ENCODE measurements at places on chromosomes 3 and 15.
A peak's percentile ranks its signal among the peaks of the same experiment; 100 is the strongest.

- no peak for DNase-seq
These were observed 53.7 kb downstream of the SCN11A start for GRCh38 chr3:38998086-38998485.

DNA sequence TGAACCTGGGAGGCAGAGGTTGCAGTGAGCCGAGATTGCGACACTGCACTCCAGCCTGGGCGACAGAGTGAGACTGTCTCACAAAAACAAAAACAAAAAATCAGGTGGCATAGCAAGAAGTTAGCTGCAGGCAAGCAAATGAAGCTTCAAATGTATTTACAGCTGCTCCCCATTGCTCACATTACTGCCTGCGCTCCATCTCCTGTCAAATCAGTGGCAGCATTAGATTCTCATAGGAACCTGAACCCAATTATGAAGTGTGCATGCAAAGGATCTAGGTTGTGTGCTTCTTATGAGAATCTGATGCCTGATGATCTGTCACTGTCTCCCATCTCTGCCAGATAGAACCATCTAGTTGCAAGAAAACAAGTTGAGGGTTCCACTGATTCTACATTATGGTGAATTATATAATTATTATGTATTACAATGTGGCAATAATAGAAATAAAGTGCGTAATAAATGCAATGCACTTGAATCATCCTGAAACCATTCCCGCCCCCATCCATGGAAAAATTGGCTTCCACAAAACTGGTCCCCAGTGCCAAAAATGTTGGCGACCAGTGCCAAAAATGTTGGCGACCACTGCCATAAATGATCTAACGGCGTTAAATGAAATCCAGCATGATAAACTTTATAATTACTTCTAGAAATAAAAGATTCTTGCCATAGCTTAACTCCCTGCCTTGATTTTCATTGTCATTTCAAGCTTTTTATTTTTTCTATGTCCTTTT, 616.7 kb upstream of the NAALADL2 start:
- DNase-seq, result no peak

- no peak for DNase-seq
These were observed 4.8 kb downstream of the GPR15 start for GRCh38 chr3:98536456-98537017.

DNA sequence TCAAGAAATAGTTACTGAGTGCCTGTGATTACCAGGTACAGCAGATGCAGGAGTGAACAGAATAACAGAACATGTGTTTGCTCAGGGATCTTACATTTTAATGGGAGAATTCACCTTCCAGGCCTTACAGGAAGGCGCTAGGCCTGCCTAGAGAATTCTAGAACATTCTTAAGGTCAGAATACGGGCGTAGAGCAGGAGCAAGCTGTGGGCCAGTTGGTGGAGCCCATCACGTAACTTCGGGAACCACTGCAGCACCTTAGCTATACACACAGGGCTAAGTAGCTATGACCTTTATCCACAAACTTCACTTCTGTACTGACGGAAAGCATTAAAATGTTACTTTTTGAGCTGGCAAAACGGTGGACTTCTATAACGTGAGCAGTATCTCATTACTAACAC, 743 bp upstream of the DAZL start:
- no peak for DNase-seq

DNA sequence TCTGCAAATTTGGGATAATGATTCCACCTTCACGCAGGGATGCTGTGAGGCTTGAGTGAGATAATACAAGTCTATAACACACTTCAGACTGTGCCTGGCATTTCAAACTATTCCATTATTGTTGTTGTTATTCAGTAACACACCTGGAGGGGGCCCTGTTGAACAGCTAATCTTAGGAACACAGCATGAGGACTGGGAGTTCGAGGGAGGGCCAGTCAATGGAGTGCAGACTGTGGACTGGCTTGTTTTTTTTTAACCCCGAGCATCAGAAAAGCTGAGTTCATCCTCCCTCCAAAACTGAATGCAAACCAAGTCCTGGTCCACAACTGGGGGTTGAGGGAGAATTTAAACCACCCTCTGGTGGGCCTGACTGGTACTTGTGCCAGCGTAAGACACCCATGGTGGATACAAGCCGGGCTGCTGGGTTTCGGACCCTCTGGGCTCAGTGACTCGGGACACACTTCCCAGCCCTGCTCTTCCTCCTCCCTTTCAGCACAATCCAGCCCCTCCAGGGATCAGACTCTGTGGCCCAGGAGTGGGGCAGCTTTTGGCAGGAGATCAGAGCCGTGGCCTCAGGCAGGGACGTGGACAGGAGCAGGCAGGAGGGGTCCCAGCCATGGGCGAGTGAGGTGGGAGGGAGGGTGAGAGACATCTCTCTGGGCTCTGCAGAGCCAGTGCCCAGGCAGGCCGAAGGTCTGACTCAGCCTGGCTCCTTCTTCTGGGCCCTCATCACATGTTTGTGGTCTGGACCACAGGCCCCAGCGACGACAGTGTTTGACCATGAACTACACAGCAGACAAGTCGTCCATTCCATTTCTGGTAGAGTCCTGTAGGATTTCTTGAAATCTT, 36.3 kb upstream of the MEX3B start:
- no peak for DNase-seq

- no peak for DNase-seq
These were observed 735 bp downstream of the STIMATE start for GRCh38 chr3:52896613-52897012.

GRCh38 chr3:65939801-65940246, 98.9 kb downstream of the MAGI1 start:
- DNase-seq, result no peak

DNA sequence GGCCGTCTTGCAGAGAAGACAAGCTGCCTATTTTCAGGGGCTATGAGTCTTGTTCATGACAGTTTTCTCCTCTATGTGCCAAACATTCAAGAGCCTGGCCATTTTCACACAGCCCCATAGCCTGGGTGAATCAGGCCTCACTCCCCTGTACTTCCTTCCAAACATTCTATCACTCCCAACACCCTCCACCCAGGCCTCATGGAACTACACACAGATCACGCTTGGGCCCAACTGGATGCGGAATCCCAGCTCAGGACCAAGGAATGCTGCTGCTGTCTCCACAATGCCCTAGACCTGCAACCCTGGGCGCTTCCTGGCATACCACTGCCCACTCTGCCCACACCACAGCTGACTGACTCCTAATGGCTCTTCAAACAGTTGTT, 39.4 kb upstream of the PCSK6 start:
- DNase-seq, result no peak

- DNase-seq, result no peak
These were observed 40.6 kb downstream of the SLC25A26 start for GRCh38 chr3:66261355-66261754.

DNA sequence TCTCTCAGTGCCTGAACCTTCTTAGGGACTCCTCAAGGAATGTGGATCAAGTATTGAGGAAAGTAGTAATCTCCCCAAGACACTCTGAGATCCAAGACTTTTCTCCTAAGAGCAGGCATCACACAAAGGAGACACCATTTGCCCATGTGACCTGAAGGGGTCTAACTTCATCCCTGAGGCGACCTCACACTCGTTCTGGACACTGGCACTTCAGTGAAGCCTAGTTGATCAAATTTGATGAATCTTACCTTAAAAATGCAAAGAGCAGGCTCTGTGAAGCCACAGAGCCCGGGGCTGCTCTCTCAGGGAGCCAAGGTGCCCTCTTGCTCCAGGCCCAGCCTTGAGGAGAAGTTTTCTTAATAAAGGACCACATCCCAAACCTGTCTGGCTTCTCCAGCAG, 64.3 kb downstream of the SCN11A start:
- no peak for DNase-seq

DNA sequence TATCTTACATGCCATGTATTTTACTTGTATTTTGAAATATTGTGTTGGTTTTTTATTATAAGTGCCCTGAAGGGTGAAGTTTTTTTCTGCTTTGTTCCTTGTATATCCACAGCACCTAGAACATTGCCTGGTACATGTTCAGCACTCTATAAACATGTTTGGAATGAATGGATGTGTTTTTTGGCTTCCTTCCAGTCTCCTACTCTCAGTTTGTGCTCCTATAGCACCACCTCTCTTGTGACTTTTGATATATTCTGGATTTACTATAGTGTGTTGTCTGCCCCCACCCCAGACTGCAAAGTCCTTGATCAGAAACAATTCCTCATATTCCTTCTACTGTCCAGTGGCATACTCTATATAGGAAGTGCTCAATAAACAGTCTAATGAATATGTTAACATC, 60.6 kb downstream of the PLCL2 start:
- no peak for DNase-seq

DNA sequence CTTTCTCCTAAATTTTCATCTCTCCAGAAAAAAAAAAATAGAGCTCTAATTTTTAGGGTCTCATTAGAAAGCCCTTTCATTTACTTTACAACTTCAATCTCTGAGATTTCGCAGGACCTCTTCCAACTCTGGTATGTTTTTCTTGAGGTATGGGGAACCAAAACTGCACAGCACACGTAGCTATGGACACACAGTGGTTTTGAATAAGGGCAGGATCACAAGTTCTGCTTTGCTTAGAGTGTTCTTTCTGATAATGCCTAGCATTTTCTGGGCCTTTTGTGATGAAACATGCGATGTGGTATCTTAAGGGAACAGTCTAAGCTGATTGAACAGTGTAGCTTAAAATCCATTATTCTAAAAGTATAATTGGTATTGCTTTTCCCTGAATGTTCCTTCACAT, 25.3 kb downstream of the ZNF592 start:
- peak; percentile 12 for DNase-seq

DNA sequence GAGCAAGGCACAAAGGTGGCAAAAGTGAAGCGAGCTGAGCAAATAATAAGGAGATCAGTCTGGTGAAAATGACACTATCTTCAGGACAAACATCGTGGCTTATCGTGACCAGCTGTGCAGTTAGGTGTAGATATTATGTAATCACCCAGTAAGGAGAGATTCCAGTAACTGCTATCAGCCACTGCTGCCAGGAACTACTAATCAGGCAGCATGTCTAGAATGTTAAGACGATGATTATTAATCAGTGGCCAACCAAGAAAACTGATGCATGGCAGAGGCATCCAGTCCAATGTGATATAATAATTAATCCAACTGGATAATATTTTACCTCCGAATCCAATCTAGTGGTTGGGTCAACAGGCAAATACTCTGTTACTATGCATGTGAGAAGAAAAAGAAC, 252.7 kb upstream of the ZPLD1 start:
- DNase-seq, result no peak

DNA sequence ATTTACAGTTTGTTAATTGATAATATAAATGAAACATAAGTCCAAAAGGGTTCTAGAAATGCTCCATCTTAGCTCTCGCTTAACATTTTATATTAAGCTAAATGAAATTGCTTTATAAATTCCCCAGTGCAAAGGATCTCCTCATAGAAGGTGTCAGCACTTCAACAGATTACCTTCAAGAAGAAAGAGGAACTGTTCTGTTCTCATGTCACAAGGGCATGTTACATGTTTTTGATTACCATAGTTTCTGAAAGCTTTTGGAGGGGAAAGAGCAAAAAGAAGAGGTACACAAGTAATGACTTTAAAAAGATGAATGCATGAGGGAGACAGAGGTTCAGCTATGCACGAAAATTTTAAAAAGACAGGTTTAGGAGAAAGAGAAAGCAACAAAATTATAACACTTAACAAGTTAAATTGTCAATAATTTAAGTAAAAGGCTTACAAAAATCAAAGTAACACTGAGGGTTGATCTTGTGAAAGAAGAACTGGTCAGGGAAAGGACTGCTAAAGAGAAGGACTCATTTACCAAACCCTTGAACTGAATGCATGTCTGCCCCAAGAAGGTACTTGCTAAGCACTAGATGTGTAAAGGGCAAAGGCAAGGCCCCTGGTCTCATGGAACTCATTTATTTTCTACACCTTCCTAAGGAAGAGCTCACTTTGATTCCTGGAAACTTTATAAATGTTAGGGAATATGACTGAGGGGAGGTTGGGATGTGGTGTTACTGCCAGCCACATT, 45.1 kb downstream of the CCDC191 start:
- peak; percentile 18 for DNase-seq

- no peak for DNase-seq
These were observed 289.7 kb upstream of the TPM1 start for GRCh38 chr15:62752657-62753517.

DNA sequence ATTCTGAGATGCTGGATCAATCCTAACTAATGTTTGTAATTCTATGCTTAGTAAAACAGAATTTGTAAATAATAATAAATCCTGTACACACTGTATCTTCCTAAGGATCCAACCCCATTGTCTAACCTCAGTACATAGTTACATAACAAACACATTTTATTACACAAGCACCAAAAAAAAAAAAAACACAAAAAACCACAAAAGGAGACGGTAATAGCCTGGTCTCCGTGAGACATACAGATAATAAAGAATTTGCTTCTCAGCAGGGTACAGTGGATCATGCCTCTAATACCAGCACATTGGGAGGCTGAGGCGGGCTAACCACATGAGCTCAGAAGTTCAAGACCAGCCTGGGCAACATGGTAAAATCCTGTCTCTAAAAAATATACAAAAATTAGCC, 558.7 kb downstream of the MAGI1 start:
- DNase-seq, result no peak
